ENCODE measurements at places on chromosomes 2 and 18. TPM values are rescaled to one million over a fixed set of nuclear protein-coding genes. Genes with fewer than 3 reads are reported as not detected.

GRCh38 chr2:121627525-121628050 is 21.7 kb downstream of the CLASP1 start:
- H3K36me3 ChIP-seq, result no peaks in the 10 kb centered on the region
- no peak for DNase-seq
- no peak overlapping the region for H3K4me3 ChIP-seq
- H3K4me1 ChIP-seq, result peaks cover 10% of the 10 kb centered on the region
- H3K27me3 ChIP-seq, result no peaks in the 10 kb centered on the region
- no peak overlapping the region for H3K27ac ChIP-seq

GRCh38 chr2:85851253-85852151 is 37.3 kb downstream of the ST3GAL5 start:
- H3K4me3 ChIP-seq, result no peak overlapping the region
- H3K27ac ChIP-seq, result no peak overlapping the region
- H3K27me3 ChIP-seq, result no peaks in the 10 kb centered on the region

DNA sequence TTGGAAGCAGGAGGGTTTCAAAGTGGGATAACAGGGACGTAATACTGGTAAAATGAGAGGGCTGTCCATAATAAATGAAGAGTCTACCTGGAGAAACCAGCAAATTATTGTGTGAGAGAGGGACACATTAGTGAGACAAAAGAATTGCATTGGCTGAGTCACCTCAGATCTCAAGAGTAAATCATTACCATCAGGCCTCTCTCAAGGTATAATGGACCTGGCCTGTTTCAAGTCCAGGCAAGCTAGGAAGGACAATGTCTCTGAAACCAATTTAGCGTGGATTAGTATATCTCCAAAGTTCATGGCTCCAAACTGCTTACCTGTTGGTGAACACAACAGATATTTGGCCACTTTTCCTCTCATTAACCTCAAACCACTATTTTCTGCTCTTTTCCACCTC is 471.4 kb downstream of the CMPK2 start:
- H3K27me3 ChIP-seq, result no peaks in the 10 kb centered on the region
- H3K27ac ChIP-seq, result no peak overlapping the region
- H3K36me3 ChIP-seq, result no peaks in the 10 kb centered on the region
- no peak for DNase-seq

DNA sequence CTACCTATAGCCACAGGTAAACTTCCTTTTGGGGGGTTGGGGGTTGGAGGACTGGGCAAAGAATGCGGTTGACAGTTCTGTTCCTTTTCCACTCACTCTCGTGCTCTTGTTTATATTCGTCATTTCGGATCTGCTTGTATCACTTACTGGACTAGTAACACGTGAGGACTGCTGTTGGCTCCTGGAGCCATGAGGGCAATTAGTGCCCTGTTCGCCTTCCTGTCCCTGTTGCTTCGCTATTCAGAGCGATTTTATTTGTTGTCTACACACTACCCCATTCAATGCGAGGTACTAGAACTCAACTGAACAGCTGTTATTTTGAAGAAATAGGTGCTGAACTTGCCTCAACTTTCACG is 1.1 kb downstream of the KCNJ3 start:
- no peak overlapping the region for H3K4me3 ChIP-seq
- H3K36me3 ChIP-seq, result no peaks in the 10 kb centered on the region
- no peaks in the 10 kb centered on the region for H3K4me1 ChIP-seq

- H3K4me1 ChIP-seq, result peaks cover 16% of the 10 kb centered on the region
- no peak overlapping the region for H3K4me3 ChIP-seq
These were observed 13.8 kb downstream of the ZNF512 start for GRCh38 chr2:27596627-27597026.

- H3K27ac ChIP-seq, result no peak overlapping the region
- no peak for DNase-seq
- no peak overlapping the region for H3K4me3 ChIP-seq
- H3K36me3 ChIP-seq, result no peaks in the 10 kb centered on the region
- H3K27me3 ChIP-seq, result no peaks in the 10 kb centered on the region
These were observed 78.9 kb upstream of the CYRIA start for GRCh38 chr2:16744521-16744920.

- no peak overlapping the region for H3K27ac ChIP-seq
- no peak for DNase-seq
- H3K4me3 ChIP-seq, result no peak overlapping the region
- peaks cover 5% of the 10 kb centered on the region for H3K4me1 ChIP-seq
These were observed 33.2 kb upstream of the GRHL1 start for GRCh38 chr2:9918275-9918674.

DNA sequence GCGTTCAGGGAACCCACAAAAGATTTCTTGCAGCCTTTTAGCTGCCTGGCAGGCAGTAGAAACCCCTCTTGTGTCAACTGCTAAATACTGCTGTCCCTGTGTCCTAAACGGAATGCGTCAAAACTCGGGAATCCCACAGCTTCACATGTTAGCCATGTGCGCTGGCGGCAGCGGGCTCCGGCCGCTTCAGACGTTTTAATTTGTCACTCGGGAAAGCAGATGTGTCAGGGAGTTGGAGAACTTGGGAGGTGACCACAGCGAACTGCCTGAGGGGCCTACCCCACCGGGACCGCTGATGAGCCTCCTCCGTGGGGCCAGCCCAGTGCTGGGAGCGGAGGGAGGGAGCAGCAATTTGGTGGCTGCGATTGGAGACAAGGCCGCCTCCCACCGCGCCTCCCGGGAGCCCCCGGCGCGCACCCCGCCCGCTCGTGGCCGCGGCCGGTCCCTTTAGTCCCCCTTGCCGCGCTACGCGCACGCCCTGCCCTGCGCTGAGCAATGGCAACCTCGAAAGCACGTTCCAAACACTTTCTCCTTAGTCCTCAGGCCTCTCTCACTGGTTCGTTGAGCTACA is 146.1 kb upstream of the SATB2 start:
- no peak overlapping the region for H3K4me3 ChIP-seq
- no peak overlapping the region for H3K27ac ChIP-seq
- no peaks in the 10 kb centered on the region for H3K27me3 ChIP-seq
- H3K36me3 ChIP-seq, result no peaks in the 10 kb centered on the region

Gene MC5R
- not detected for total RNA-seq
